Fibroblast of skin of left biceps (primary cell): ENCODE measurements at places on chromosomes 4 and X.
A peak's percentile ranks its signal among the peaks of the same experiment; 100 is the strongest.

DNA sequence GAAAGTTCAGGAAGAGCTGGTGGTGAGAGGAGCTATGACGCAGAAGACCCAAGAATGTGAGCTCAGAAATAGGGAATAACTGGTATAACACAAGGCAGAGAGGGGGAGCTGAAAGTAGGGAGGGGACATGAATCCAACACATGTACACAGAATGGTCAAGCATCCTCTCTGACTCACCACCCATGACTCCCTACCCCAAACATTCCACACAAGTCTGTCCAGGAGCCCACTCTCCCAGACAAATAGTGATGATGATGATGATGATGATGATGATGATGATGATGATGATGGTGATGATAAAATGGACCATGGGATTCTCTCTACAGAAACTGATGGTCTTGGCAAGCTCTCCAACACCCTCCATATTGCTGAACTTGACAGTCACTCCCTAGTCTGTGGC, 46.4 kb downstream of the NAT8L start:
- DNase-seq: no peak

GRCh38 chr4:88846206-88846790, 148.7 kb upstream of the NAP1L5 start:
- DNase-seq: no peak

DNA sequence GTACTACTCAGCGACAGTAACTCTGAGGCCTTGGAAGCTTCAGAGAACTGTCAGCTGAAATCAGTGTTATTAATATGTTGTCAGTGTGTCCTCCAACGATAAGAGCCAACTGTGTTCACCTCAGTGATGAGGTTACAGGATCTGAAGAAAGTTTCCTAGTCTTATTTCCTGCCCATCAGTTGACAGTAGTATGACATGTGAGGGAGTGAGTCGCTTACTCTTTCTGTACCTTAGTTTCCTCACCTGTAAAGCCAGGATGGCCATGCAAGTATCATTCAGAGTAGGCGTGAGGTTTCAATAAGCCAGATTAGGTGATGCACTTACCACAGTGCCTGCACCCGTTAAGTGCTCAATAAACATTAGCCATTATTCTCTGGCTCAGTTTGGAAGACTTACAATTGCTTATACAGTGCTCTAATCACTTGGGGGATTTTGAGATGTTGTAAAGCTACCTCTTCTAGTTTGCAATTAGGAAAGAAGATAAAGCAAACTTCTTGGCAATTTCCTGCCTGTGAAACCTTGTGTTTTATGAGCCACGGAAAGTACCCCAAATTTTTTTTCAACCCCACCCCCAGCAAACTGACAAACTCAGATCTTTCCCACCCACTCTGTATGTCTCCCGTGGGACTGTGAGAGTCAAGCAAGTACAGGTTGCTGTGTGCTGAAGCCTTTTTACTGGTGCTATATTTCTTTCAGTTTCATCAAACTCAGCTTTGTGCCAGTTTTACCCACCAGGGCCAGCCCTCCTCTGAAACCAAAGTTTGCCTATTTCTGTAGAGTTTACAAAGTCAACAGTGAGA, 62.2 kb downstream of the ANXA3 start:
- DNase-seq: no peak

GRCh38 chr4:14177987-14178386, 550.5 kb upstream of the BOD1L1 start:
- no peak for DNase-seq

DNA sequence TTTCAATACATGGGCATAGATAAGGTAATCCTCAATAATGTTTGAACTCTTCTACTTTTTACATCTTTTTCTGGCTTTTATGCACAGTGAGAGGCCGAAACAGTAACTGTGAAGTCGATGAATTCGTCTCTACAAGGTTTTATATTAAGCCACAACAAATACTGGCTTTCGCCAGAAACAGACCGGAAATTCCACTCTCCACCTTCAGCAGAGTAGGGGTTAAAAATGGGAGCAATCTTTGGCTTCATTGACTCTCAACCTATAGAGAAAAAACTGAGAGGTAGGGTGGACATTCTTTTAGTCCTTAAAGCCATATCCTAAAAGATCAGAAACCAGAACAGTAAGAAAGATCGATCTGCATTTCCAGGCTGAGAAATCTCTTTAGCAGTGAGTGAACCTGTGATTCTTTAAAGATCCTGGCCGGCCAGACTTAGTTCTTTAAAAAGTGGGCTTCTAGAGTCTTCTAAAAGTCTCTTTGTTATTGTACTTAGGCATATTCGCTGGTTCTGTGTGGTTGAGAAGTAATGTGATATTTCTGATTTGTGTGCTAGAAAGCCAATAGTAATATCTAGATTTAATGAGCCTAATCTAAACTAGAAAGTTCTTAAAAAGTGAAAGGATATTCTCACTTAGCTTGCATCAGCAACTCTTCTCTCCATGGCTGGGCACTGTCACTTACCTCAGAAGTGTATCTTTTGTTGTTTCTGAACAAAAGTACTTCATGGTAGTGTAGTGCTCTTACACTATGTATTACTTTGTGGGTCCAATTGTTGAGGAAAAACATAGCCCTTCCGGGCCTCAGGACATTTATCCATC, 2.0 kb downstream of the HSPA4L start:
- DNase-seq: no peak

GRCh38 chr4:107893171-107894137, 37.9 kb upstream of the CYP2U1 start:
- DNase-seq: no peak

GRCh38 chr4:137981277-137981676, 260.9 kb downstream of the SLC7A11 start:
- DNase-seq: no peak

DNA sequence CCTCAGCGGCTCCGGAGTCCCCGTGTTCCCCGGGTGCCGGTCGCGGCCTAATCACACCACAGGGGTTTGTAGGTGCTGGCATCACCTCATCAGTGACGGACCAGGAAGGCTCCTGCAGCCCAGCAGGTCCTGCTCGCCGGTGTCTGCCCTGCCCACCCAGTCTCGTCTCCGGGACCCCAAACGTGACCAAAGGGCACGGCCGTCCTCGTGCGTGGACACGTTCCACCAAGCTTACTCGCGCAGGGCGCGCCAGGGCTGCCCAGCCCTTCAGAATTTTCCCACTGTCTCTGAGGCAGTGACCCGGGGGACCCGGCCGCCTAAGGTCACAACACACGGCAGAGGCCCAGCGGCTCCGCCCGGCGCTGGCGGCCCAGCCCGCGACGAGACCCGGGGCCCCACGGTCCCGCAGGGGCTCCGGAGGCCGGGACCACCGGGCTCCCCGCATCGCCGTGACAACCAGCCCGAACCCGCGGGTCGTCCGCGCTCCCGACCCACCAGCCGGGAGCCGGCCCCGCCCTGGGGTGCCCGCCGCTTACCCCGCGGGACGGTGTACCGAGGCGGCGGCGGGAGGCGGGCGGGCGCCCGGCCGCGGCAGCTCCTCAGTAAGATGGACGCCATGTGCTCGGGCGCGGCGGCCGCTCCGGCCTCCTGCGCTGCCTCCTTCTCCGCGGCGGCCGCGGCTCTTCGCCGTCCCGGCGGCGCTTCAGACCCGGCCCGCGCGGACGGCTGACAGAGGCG, 454 bp downstream of the LETM1 start:
- no peak for DNase-seq

GRCh38 chr4:48375651-48376304, 34.4 kb downstream of the SLAIN2 start:
- DNase-seq: peak; percentile 55

DNA sequence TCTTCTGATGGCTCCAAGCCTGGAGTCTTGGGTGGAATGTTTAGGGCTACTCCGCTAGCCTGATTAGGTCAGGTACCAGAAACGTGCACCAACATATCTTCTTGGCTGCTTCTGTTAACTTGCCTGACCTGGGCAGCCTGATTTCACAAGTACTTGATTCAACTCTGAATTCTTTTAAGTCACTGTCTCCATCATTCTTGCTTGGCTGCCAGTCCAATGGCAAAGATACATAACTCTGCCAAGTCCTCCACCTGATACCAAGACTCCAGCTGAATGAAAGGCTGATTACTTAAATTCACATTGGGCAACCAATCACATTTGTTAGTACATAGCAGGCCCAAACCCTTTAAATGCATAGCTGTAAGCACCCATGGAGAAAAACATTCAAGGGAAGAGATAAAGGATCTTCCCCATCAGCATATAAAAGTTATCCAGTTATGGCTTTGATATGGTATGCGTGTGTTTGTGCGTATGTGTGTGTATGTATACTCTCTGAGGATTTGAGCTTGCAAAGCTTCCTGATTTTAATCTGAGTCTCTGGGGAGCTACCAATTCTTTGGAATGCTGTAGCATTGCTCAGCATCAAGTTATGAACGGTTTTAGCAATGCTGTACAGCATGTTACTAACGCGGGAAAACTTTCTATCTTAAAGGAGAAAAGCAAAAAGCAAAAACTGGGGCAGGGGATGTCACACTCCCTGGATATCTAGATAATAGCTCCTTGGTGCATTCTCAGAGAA, 917.2 kb downstream of the DMD start:
- no peak for DNase-seq

- no peak for DNase-seq
These were observed 64.2 kb downstream of the IRF2 start for GRCh38 chr4:184409911-184410692.

DNA sequence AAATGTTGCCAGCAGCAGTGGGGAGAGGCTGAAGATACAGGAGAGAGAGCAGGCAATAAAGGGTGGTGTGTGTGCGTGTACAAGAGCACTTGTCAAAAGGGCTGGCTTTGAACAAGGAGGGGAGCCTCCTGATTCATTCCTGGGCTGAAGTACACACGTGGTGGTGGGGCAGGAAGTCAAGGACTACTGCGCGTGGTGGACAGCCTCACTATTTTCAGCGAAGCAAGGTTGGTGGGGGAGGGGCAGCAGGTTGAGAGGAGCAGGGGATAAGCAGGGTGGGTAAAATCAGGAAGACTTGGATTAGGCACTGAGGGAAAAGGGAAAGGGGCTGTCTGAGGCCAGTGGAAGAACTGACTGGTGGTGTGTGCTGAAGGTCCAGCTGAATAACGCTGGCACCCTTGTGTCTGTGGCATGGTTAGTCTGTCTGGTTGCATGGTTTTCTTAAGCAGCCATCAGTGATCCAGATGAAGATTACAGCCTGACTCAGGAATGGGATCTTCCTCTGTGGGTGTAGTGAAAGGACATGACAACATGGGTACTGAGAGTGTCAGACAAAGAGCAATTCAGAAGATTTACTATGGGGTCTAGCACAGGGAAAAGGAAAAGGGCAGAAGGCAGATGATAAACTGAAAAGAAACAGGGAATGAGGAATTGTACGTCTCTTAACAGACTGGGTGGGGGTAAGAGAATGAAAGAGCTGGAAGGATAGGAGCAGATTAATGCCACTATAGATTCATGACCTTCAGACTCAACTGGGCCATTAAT, 149.8 kb downstream of the CHM start:
- DNase-seq: no peak

DNA sequence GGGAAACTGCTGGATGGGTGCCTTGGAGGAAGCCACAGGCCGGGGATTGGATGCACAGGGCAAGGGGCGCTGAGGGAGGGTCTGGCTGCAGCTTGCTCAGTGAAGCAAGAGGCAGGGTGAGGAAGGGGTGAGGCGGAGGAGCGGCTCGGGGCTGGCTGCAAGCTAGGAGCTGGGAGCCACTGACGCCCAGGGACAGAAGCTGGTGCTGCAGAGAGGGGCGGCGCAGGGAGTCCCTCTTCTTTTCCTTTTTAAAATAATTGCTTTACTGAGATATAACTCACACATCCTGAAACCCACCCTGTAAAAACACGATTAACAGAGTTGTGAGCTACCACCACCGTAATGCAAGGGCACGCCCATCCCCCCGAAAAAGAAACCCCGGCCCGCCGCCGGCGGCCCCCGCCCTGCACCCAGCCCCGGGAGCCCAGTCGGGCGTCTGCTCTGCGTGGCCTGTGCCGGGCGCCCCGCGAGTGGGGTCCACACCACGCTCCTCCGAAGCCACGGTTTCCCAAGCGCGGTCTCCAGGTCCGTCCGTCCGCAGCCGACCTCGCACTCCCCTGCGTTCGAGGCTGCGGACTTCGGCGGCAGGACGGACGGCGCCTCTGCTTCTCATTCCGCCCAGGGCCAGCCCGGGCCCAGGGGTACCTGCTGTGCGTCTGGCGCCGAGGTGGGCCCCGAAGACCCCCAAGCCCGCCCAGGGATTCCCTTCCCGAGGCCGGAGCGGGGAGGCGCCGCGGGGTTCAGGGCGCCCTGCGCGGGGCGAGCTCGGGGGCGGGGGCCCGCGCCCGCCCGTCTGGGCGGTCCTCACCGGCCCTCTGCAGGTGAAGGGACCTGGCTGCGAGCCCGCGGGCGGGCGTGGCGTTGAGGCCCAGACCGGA, 866 bp upstream of the UVSSA start:
- no peak for DNase-seq

GRCh38 chrX:148412006-148412405, 88.4 kb upstream of the AFF2 start:
- DNase-seq: no peak

DNA sequence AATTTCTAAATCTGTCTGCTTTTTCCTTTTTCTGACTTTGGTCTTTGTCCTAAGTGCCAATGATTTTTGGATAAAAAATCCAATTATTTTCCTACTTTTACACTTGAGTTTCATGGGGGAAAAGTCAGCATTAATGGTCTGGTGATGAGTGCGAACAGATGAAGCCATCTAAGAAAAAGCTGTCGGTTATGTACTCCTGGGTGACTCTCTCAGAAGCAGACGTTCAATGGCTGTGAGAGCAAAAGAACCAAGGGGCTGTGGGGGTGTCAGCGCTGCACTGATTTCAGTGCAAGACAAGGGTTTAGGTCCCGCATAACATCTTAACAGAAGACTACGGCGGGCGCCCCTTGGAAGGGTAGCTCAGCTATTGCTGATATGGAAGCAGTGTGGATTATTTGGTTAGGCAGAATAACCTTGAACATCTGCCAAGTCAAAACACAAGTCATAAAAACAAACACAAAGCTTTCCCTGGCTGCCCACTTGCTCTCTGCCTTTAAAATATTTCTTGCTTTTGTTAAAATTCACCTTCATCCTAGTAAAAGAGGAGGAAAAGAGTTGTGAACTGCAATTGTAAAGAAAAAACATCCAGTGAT, 240.5 kb downstream of the MAML3 start:
- DNase-seq: no peak

GRCh38 chr4:53647547-53647946, 56.3 kb upstream of the LNX1 start:
- no peak for DNase-seq

DNA sequence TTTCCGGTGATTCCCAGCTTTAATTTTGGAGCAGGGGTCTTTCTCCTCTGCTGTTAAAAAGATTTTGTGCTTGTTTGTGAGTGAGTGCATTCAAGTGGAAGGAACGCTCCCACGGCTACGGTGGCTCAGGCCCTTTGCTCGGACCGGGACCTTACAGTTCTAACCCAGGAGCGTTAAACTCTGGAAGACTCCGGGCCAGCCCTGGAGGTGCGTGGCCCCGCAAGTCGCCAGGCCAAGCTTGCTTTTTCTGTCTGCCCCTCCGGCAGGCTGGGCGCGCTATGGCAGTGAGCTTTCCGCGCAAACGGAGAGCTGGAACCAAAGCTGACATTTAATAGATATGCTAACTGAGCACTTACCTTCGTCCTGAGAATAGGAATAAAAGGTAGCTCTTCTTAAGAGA, 18.3 kb upstream of the PITX2 start:
- DNase-seq: no peak

DNA sequence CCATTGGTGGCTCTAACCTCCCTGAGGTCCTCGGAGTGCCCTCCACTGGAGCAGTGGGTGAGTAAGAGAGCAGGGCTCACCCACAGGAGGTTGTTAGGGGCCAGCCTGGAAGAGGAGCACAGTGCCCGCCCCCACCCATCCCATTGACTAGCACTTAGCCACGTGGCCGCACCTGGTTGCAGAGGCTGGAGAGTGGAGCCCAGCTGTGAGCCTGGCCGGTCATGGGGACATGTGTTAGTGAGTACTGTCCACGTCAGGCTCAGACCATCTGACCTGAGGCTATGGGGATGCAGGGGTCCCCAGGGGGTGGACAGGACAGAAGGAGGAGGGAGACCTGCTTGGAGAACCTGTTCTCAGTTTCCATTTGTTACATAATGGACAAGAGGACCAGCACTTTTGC, 1.4 kb upstream of the MAN2B2 start:
- no peak for DNase-seq
